ENCODE measurements at places on chromosomes 16 and 17.

GRCh38 chr17:57113011-57113410, 28.0 kb downstream of the AKAP1 start:
- DNase-seq: no peak
- peaks cover 17% of the 10 kb centered on the region for H3K36me3 ChIP-seq
- H3K4me1 ChIP-seq: peaks cover 1% of the 10 kb centered on the region
- H3K4me3 ChIP-seq: no peak overlapping the region
- H3K27me3 ChIP-seq: no peaks in the 10 kb centered on the region
- H3K27ac ChIP-seq: no peak overlapping the region

DNA sequence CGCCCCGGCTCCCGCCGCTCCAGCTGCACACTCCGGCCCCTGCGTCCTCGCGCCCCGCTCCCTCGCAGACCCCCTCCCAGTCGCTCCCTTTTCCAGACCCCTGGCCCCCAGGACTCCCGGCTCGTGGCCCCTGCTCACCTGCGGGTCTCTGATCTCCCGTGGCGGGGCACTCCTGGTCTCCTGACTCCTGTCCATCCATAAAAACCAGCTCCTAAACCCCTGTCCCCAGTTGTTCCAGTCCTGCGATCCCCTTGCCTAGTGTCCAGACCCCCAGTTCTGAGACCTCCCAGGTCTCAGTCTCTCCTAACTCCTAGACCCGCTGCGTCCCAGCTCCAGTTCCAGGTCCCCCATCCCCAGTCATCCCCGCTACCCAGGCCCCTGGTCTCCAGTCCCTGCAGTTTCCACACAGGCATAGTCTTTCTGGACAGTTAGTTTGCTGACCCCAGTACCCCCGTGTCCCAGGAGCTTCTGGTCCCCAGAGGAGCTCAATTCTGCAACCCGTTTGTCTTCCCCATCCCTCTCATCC, 379 bp downstream of the SNX29 start:
- H3K4me1 ChIP-seq: peaks cover 22% of the 10 kb centered on the region
- peaks cover 2% of the 10 kb centered on the region for H3K36me3 ChIP-seq
- no peak for DNase-seq
- H3K27ac ChIP-seq: peak overlapping the region; percentile 83
- H3K27me3 ChIP-seq: no peaks in the 10 kb centered on the region

- H3K27me3 ChIP-seq: no peaks in the 10 kb centered on the region
- H3K27ac ChIP-seq: no peak overlapping the region
- no peak for DNase-seq
- H3K4me3 ChIP-seq: no peak overlapping the region
Measured at GRCh38 chr16:66746682-66747081, 4.7 kb downstream of the DYNC1LI2 start.

- H3K4me3 ChIP-seq: no peak overlapping the region
- DNase-seq: no peak
- peaks cover 16% of the 10 kb centered on the region for H3K27me3 ChIP-seq
Measured at GRCh38 chr16:50244140-50244503, 22.2 kb upstream of the ADCY7 start.

DNA sequence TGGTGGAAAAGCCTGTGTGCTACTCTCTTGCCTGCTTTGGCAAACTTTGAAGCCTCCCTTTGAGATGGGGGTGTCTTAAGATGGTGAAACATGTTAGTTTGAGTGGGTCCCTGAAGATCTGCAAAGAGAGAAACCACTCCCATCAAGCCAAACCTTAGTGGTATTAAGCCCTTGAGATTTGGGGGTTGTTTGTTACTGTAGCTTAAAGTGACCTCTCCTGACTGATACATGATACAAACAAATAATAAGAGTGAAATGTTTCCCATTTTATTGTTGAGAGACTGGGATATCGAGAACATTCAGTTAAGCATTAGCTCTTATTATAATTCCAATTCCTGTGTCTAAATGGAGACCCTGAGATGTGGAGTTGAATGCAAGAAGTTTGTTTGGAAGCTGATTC, 63.1 kb downstream of the NT5M start:
- no peak overlapping the region for H3K27ac ChIP-seq
- no peaks in the 10 kb centered on the region for H3K36me3 ChIP-seq
- H3K27me3 ChIP-seq: peaks cover 18% of the 10 kb centered on the region
- H3K4me1 ChIP-seq: peaks cover 11% of the 10 kb centered on the region

- H3K4me3 ChIP-seq: no peak overlapping the region
- H3K4me1 ChIP-seq: no peaks in the 10 kb centered on the region
- H3K27ac ChIP-seq: no peak overlapping the region
Measured at GRCh38 chr17:28446716-28447395, 26.6 kb upstream of the SLC13A2 start.

GRCh38 chr16:22192261-22193062, 13.6 kb upstream of the EEF2K start:
- peaks cover 15% of the 10 kb centered on the region for H3K27me3 ChIP-seq
- peaks cover 11% of the 10 kb centered on the region for H3K4me1 ChIP-seq
- peaks cover 2% of the 10 kb centered on the region for H3K36me3 ChIP-seq

- H3K4me1 ChIP-seq: peaks cover 20% of the 10 kb centered on the region
- peaks cover 14% of the 10 kb centered on the region for H3K36me3 ChIP-seq
- H3K27ac ChIP-seq: no peak overlapping the region
Measured at GRCh38 chr17:80854220-80854619, 137.4 kb upstream of the CHMP6 start.

DNA sequence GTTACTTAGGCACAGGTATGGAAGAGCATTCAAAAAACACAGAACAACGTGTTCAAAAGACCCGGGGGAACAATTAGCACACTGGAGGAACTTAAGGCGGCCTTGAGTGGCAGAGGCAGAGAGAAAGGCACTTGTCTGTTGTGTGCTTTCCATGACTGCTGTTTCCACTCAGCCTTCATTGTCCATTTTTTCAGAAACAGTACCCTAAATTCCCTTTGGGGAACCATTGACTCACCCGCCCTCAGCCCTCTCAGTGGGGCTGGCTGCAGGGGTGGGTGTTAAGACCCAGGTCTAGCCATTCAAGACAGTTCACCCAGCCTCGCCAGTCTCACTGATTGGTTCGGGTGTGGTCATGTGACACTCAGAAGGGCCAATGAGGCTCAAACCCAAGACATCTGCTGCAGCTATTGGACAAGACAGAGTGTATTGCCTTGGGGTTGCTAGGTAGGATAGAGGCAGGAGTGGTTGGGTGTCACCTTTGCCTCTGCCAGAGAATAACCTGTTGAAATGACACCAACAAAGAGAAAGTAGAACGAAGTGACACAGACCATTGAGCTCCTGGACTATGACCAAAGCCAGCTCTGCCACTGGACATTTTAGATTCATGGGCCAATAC, 19.6 kb upstream of the CEP20 start:
- no peaks in the 10 kb centered on the region for H3K27me3 ChIP-seq
- H3K4me3 ChIP-seq: no peak overlapping the region
- no peak overlapping the region for H3K27ac ChIP-seq
- H3K4me1 ChIP-seq: no peaks in the 10 kb centered on the region

GRCh38 chr17:55454906-55455474, 33.4 kb upstream of the MMD start:
- DNase-seq: no peak
- no peaks in the 10 kb centered on the region for H3K4me1 ChIP-seq
- no peaks in the 10 kb centered on the region for H3K27me3 ChIP-seq
- H3K4me3 ChIP-seq: no peak overlapping the region

DNA sequence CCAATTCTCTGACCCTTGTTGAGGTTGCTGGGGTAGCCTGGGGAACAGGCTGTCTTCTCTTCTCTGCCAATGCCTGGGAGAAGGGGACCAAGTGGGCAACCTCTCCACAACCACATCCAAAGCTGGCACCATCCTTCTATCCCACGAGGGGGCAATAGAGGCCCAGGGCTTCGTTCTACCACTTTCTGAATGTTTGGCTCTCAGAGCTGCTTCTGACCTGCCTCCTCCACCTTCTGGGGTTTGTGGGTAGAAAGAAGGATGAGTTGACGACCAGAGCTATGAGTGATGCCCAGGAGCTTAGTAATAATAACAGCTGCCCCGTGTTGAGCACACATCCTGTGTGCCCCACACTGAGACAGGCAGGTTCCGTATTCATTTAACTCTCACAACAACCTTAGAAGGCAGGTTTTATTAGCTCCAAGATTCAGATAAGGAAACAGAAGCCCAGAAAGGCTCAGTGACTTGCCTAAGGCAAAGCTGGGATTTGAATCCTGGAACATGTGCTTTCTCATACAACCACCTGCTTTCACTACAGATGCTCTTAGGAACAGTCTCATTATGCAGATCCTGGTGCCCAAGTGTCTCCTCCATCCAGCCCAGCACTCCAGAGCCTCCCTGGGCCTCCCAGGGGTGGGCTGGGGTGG, 11.1 kb downstream of the TSPOAP1 start:
- H3K27me3 ChIP-seq: no peaks in the 10 kb centered on the region
- H3K36me3 ChIP-seq: peaks cover 13% of the 10 kb centered on the region
- H3K4me1 ChIP-seq: no peaks in the 10 kb centered on the region

GRCh38 chr16:57504001-57504400, 17.7 kb upstream of the DOK4 start:
- peaks cover 33% of the 10 kb centered on the region for H3K27me3 ChIP-seq
- H3K4me1 ChIP-seq: peaks cover 31% of the 10 kb centered on the region
- no peak for DNase-seq
- no peak overlapping the region for H3K4me3 ChIP-seq
- no peak overlapping the region for H3K27ac ChIP-seq

DNA sequence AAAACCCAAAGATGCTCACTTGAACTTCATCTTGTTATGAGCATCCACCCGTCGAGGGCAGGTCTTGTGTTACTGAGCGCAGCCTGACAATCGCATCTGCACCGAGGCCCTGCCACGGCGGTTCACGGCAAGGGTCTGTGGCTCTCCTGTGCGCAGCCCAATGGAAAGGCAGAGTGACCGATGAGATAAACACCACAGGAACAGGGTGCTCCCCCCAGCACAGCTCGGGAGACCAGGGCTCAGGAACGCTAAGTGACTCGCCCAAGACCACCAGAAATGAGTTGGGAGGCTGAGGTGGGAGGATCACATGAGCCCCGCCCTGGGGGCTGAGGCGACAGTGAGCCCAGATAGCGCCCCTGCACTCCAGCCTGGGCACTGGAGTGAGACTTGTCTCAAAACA, 134.7 kb downstream of the ANKRD11 start:
- peaks cover 4% of the 10 kb centered on the region for H3K36me3 ChIP-seq
- no peak for DNase-seq
- no peak overlapping the region for H3K27ac ChIP-seq
- H3K4me1 ChIP-seq: peaks cover 34% of the 10 kb centered on the region
- H3K4me3 ChIP-seq: no peak overlapping the region

- peaks cover 14% of the 10 kb centered on the region for H3K4me1 ChIP-seq
- H3K27ac ChIP-seq: no peak overlapping the region
- no peak for DNase-seq
- peaks cover 10% of the 10 kb centered on the region for H3K36me3 ChIP-seq
- H3K27me3 ChIP-seq: no peaks in the 10 kb centered on the region
Measured at GRCh38 chr16:81657781-81658180, 121.3 kb upstream of the PLCG2 start.

DNA sequence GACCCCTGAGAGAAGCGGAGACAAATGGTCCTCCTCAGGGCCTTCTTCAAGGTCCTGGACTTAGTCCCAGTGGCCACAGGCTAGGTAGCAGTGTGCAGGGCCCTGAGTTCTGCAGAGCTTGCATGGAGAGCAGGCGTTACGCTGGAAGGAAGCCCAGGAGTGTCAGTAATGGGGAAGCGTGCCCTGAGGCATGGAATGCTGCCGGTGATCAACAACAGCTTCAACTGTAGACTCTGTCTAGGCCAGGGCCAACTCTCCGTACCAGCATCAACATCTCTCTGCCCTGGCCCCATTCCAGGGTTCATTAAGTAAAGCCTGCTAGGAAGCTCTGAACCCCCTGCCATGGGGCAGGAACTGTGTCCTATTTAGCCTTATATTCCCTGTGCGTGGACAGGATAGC, 568 bp upstream of the TNK1 start:
- peaks cover 37% of the 10 kb centered on the region for H3K27me3 ChIP-seq
- DNase-seq: no peak
- H3K27ac ChIP-seq: peak overlapping the region; percentile 17
- H3K4me1 ChIP-seq: peaks cover 9% of the 10 kb centered on the region
- peak overlapping the region; percentile 78 for H3K4me3 ChIP-seq
- no peaks in the 10 kb centered on the region for H3K36me3 ChIP-seq

- H3K27me3 ChIP-seq: no peaks in the 10 kb centered on the region
- H3K36me3 ChIP-seq: peaks cover 3% of the 10 kb centered on the region
- peak overlapping the region; percentile 77 for H3K4me3 ChIP-seq
- H3K4me1 ChIP-seq: peaks cover 7% of the 10 kb centered on the region
- peak overlapping the region; percentile 20 for H3K27ac ChIP-seq
- no peak for DNase-seq
Measured at GRCh38 chr16:81094771-81095251, 1.4 kb downstream of the GCSH start.

GRCh38 chr17:29682054-29682453, 59.3 kb upstream of the CORO6 start:
- no peaks in the 10 kb centered on the region for H3K4me1 ChIP-seq
- no peaks in the 10 kb centered on the region for H3K36me3 ChIP-seq
- no peak overlapping the region for H3K27ac ChIP-seq
- H3K4me3 ChIP-seq: no peak overlapping the region
- no peaks in the 10 kb centered on the region for H3K27me3 ChIP-seq

DNA sequence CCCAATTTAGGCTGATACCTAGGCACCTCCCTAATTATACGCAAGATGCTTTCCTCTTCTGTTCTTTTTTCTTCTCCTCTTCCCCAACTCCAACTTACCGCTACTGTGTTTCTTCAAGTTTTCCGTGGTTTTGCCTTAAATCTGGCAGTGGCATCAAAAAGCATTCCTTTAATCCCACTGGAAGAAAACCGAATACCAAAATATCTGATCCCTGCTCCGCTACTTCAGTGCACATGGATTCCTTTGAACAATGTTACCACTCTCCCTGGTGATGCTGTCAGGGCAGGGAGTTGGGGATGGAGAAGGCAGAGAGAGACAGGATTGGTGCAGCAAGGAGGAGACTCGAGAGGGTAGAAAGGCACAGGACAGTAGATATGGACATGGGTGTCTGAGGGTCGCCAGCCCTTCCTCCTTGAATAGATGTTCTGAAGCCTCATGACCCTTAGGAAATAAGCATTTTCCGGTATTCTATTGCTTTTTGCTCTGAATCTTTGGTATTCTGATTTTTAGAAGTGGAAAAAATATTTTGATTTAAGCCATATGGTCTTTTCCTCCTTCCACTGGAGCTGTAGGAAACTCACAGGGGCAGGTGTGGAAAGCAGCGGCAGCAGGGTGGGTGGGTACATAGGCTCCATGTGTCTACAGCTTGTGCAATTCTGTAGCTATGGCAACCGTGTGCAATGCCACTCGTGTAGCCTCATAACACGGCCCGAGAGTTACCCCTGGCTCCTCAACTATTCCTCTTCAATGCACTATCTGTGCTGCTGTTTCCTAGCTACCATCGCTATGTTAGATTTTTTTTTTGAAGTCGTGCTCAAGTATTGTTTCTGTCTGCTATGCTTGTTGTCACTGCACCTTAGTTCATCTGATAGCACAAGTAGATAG, 32.3 kb upstream of the TANC2 start:
- no peaks in the 10 kb centered on the region for H3K36me3 ChIP-seq
- H3K27me3 ChIP-seq: peaks cover 34% of the 10 kb centered on the region
- no peak overlapping the region for H3K27ac ChIP-seq
- H3K4me3 ChIP-seq: no peak overlapping the region

DNA sequence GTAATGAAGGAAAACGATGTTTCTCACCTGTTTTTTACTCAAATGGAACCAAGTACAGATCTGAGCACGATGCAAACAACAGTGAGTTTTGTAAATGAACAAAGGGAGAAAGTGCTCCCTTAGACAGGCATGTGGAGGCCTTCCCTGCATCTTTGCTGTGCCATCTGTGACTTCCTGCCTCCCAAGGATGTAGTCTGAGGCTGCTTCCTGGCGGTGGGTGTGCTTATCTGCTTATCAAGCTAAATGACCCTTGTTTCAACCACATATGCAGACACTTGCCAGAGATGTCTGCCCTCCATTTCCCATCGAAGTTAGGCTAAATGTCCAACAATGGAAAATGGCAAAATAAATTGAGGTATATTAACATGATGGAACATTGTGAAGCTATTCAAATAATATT, 34.6 kb downstream of the RGS9 start:
- H3K4me1 ChIP-seq: no peaks in the 10 kb centered on the region
- no peaks in the 10 kb centered on the region for H3K36me3 ChIP-seq
- no peak for DNase-seq
- no peaks in the 10 kb centered on the region for H3K27me3 ChIP-seq
- no peak overlapping the region for H3K27ac ChIP-seq

Measured in progenitor cell of endocrine pancreas (in vitro differentiated cells).